Activated CD8-positive, alpha-beta T cell treated with anti-CD3 and anti-CD28 coated beads for 36 hours (primary cell): ENCODE measurements at places on chromosomes 16 and 17. TPM values are rescaled to one million over a fixed set of nuclear protein-coding genes. Genes with fewer than 3 reads are reported as not detected.

Gene CD300LB
- total RNA-seq, result not detected

Gene CHD9NB
- total RNA-seq, result 0.16 TPM

Gene PPM1D
- 11.6 TPM for total RNA-seq

Gene KRT26
- total RNA-seq, result not detected

- no peak overlapping the region for H3K27ac ChIP-seq
- no peaks in the 10 kb centered on the region for H3K36me3 ChIP-seq
- no peaks in the 10 kb centered on the region for H3K4me1 ChIP-seq
- DNase-seq, result no peak
- no peak overlapping the region for H3K4me3 ChIP-seq
Observed at GRCh38 chr16:49849754-49850108, 6.2 kb downstream of the ZNF423 start.
